ENCODE measurements at places on chromosomes 7 and 10.

- DNase-seq: no peak
These were observed 224.7 kb downstream of the CUX1 start for GRCh38 chr7:102042016-102042656.

DNA sequence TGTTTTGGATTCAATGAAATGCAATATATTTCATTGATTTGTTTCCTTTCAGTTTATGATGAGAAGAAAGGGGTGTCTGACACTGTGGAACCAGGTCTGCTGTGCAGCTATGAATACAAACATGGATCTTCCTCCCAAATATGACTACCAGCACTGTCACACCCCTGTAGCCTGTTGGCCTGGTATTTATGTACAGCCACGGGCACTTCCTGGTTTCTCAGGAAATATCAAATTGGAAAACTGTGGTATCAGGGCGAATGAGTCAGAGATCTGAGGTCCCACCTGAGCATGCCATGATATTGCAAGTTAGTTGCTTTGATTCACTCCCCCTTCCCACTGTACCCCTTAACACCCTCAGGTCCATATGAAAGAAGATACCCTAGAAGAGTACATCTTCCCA is 87.8 kb downstream of the DNMBP start:
- DNase-seq: no peak

DNA sequence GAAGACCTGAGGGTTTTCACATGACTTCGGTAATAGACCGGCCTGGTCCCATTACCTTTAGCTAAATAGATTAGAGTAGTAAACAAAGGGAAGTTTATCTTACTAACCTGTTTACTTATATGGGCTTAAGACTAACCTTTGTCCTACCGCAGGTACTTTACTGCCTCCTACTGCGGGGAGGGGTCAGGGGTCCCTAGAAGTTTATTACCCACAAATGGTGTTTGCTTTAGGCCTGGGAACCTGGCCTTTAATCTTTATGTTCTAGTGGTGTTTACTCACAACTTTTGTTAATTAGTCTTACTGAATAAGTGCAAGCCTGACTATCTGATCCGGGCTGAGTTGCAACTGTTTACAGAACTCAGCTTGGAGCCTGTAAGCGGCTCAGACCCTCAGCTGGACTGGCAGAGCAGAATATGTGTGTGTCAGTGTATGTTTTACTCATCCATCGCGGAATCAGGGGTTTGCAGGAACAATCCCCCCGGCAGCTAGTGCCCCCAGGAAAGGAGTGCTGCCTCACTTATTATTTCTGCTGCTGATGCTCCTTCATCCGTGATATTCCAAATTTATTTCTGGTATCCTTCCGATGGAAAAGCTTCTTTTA is 578.9 kb upstream of the SEMA3D start:
- DNase-seq: no peak

- no peak for DNase-seq
These were observed 57.4 kb downstream of the NEUROG3 start for GRCh38 chr10:69515699-69516259.

- DNase-seq: no peak
These were observed 711.0 kb upstream of the LRRTM3 start for GRCh38 chr10:66214721-66215404.

- no peak for DNase-seq
These were observed 135.7 kb downstream of the DYNC2I1 start for GRCh38 chr7:158991824-158992621.

- DNase-seq: no peak
These were observed 54.4 kb downstream of the PRKCQ start for GRCh38 chr10:6525599-6526165.

GRCh38 chr7:18846765-18847215 is 270.6 kb downstream of the TWIST1 start:
- peak; percentile 51 for DNase-seq

DNA sequence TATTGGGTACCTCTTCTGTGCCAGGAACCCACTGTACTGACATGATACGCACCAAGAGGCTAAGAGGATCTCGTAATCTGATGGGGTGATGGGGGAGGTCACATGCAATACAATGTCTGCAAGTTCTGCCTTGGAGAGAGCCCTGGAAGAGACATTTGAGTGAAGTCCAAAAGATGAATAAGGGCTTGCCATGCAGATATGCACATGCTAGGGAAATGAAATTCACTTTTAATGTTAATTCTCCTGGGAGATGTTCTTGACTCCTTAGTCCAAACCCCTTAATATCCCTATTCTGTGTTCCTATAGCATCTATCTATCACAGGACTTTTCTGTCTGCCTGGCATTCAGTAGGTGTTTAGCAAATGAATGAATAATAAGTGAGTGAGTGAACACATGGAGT is 54.0 kb upstream of the GLCCI1 start:
- DNase-seq: no peak

- DNase-seq: no peak
These were observed 65.0 kb upstream of the RAB18 start for GRCh38 chr10:27439101-27439500.

GRCh38 chr7:113918946-113919345 is at the start of gene PPP1R3A:
PPP1R3A (minus strand) TSS chr7:113919009; CDS start chr7:113918996, 13 bp downstream.
- DNase-seq: no peak

GRCh38 chr10:28810057-28810870 is 132.9 kb downstream of the BAMBI start:
- DNase-seq: no peak

DNA sequence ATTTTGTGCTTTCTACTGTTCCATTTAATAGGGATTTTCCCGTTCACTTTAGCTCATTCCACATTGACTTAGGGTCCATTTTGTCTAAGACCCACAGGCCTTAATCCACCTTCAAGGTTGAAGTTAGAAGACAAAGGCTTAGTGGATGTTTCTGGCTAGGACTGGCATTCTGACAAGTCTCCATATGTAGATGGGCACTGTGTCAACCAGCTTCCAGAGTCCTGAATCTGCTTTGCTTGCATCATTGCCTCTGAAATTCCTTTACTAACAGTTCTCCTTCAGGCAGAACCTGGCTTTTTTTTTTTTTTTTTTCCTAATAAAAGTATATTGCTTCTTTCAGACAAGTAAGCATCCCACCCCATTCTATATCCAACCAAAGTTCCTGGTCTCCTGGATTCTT is 69.6 kb upstream of the PDCD4 start:
- DNase-seq: peak; percentile 21
